Stimulated activated CD4-positive, alpha-beta T cell treated with anti-CD3 and anti-CD28 coated beads, TNF-alpha, amount 100 ng/mL, for 48 hours (primary cell): ENCODE measurements at places on chromosomes 1 and 21.

DNA sequence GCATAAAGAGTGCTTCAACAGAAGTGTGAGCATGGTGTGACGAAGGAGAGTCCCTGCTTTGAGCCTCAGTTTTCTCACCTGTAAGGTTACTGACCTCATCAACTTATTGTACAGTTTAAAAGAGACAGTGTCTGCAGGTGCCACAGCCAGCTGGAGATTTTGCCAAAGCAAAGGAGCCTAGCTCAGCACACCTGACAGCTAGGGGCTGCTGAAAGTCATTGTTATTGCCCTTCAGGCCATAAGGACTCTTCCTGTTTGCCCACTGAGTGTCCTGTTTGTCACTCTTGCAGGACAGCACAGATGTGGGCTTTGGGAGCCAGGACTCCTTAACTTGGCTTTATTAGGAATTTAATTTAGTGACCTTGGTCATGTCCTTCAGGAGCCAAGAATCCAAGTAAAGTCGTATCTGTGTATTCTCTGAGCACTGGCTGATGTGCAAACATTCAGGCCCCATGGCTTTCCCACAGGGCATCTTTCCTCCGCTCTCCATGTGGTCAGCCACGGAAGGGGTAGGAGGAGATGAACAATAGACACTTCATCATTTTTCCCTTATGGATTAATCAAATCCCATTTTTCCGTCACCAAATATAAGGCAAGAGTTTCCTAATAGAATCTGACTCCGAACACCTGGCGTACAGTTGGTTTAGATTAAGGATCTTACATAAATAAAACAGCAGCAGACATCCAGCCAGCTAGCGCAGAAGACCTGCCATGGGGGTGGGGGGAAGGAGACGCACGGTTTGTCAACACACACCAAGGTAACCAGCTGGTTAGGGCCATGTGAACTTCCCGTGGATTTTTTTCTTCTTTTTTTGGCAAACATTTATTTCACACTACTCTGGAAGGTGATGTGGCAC is 43.1 kb upstream of the KANK4 start:
- DNase-seq = no peak

- peak; percentile 24 for DNase-seq
These were observed 20.9 kb downstream of the POFUT2 start for GRCh38 chr21:45266518-45267389.

GRCh38 chr1:154772606-154773506 is 97.2 kb downstream of the KCNN3 start:
- no peak for DNase-seq

DNA sequence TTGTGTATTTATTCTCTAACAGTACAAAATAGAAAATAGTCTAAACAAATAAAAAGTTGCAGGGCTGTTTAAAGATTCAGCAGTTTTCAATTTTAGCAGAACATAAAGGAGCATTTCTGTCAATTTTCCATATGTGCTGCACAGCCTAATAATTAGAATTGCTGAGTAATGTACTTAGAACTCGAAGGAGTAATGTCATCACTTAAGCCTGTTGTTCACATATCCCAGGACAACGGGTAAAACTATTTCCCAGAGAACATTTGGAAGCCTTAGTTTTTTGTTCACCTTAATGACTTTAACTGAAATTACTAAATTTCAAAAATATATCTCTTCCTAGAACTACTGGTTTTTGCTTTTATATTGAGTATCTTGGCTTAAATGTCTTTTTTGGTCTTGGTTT is 81.6 kb downstream of the ZP4 start:
- no peak for DNase-seq

GRCh38 chr1:5239911-5240310 is 585.5 kb downstream of the AJAP1 start:
- no peak for DNase-seq

GRCh38 chr1:99218572-99218971 is 45.7 kb upstream of the PLPPR4 start:
- no peak for DNase-seq

GRCh38 chr1:206039046-206039973 is 13.7 kb upstream of the RHEX start:
- DNase-seq = no peak

DNA sequence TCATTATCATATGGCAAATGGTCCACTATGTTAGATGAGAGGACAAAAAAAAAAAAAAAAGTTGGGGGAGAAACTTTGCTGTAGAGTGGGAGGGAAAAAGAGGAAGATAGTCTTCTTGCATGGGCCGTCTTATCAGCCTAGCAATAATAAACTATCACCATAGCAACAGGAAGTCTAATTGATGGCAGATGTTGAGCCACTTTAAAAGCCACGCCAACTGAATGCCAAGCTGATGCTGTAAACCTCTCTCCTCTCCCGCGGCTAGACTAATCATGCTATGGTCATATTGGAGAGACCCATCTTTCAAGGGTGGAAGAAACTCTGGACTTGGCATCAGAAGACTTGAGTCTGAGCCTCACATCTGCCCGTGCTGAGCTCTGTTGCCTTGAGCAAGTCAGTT is 122.2 kb upstream of the HOOK1 start:
- DNase-seq = no peak

DNA sequence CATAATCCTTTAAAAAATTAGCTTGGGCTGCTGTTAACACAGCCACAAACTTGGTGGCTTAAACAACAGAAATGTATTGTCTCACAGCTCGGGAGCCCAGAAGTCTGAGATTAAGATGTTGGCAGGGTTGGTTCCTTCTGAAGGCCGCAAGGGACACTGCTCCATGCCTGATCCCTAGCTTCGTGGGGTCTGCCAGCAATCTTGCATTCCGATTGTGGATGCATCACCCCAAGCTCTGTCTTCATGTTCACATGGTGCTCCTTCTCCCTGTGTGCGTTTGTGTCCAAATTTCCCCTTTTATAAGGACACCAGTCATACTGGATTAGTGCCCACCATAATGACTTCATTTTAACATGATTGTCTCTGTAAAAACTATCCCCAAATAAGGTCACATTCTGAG is 5.0 kb upstream of the HHIPL2 start:
- DNase-seq = no peak

DNA sequence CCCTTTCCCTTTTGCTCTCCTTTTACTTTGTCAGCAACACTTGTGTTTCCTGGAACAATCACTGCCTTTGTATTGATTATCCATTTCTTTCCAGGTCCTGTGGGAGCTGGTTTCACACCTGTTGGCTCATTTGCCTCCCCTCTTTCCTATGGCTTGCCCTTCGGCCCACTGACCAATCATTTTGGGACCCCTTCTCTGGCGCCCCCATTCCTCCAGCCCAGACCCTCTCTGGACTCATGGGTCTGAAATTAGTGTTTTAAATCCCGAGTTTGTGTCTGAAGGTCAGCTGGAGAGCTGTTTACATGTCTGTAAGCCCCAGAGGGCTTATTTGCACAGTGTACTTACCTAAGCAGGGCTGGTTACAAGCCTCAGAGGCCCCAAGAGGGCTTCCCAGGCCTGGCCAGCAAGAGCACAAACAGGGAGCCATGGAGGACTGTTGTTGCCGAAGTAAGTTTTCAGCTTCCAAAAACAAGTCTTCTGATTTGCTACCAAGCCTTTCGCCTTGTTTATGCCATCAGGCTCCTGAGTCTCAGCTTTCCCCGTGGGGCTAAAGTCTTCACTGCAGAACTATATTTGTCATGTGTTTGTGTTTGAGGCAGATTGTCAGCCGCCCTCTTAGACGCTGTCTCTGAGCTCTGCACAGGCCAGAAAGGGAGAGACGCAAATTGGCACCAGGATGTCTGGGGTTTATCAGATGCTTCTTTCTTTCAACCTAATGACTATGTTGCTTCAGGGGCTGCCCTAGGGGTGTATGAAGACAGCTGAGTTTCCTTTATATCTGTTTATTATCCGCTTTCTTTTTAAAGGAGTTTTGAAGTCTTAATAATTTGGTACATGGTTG is 93.0 kb downstream of the ATP1A1 start:
- no peak for DNase-seq

GRCh38 chr1:234141006-234141405 is 232.2 kb upstream of the COA6 start:
- DNase-seq = no peak

- no peak for DNase-seq
These were observed 19.8 kb downstream of the ATP6V1G3 start for GRCh38 chr1:198520524-198521254.

DNA sequence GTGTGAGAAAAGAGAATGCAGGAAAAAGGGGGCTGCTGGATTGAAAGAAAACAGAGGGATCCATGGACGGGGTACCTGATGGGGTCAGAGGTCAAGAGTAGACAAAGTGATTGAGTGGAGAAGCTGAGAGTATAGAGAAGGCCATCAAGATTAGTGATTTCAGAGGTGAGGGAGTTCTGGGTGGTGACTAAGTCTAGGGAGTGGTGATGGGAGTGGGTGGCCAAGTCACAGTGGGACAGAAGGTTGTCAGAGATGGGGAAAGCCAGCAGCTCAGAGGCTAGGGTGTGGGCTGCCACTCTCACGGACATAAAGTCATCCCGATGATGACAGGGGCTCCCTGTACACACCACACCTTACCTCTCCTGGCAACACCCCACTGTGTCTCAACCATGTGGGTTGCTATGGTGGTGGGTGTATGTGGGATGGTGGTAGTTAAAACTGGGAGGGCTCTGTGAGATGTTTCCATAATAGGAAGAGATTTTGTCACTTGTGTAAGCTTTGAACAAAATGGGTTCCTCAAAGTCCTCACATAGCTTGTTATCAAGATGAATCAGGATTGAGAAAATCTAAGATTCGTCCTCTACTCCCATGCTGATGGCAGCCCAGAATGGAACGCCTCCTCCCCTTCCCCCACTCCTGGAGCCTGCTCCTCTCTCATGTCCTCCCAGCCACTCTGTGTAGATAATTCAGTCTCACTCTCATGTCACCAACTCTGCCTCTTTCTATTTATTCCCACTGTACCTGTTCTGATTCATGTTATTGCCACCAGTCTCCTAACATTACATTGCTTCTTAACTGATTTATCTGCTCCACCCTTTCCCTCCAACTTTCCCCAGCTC is 20.3 kb upstream of the CSF1 start:
- peak; percentile 72 for DNase-seq

DNA sequence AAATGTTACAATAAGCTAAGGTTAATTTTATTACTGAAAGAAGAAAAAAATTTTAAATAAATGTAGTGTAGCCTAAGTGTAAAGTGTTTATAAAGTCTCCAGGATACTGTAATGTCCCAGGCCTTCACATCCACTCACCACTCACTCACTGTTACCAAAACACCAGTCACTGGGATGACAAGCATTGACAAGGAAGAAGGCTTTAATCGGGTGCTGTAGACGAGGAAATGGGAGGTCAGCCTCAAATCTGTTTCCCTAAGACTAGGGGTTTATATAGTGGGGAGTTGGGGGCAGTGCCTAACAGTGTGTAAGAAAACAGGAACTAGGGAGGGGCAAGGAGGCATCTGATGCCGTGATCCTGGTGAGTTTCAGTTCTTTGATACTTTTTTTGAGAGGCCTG is 69.4 kb downstream of the CHRM3 start:
- no peak for DNase-seq

DNA sequence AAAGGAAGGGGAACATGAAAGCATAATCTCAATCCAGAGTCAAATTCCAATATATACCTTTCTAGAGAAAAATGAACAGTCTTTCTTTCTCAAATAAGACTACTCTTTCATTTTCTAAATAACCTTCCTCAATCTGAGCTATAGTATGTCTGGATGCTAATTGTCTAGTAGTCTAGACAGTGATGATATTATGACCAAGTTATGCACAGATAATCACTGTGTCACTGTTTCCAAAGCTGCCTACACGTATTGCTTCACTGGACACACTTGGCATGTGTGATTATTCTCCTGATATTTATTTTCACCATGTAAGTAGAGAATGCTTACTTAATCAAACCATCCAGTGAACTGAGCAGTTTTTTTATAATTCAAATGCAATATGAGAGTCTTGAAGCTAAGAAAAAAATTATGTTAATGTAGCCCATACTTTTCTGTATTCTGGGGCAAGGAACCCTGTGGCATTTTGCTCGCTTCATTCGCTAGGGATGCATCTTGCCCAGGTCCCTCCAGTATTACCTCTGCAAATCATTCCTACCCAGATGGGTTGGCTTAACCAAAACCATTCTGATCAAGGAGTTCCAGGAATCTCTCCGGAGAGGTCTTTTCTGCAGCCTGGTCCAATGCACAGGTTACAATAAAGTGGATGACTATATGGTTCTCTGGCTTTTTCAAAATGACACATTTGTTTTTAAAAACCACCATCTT is 303.1 kb upstream of the RUNX1 start:
- DNase-seq = no peak

GRCh38 chr1:92509619-92510018 is 22.9 kb upstream of the GFI1 start:
- DNase-seq = no peak

DNA sequence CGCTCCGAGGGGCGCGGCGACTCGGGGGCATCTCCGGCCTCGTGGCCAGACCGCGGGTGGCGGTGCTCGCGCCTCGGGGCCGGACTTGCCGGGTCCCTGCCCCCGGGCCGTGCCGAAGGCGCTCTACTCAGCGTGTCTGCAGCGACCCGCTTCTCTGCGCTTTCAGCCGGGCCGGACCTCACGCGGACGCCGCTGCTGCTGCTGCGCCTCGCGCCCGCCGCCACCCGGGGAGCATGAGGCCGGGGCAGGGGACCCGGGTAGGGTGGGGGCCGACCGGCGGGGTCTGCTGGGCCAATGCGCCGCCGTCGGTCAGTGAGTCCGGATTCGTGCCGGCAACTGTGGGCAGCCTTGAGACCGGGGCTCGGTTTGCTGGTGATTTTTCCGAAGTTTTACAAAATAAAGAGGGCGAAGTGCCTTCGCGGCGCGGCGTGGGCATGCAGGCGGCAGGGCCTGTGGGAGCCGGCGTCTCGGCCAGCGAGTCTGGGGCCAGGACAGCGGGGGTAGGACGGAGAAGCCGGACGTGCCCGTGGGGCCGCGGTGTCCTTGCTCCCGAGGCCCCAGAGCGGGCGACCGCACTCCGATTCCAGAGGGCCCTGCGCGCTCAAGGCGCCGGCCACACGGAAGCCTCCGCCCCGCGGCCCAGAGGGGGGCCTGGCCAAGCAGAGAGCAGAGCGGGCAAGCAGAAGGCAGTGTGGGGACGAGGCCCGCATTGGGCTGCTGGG is 749 bp downstream of the FAM163A start:
- no peak for DNase-seq
